Tibial artery (tissue), 4 donors: ENCODE measurements at places on chromosomes 7 and 10.
A peak's percentile ranks its signal among the peaks of the same experiment; 100 is the strongest.

DNA sequence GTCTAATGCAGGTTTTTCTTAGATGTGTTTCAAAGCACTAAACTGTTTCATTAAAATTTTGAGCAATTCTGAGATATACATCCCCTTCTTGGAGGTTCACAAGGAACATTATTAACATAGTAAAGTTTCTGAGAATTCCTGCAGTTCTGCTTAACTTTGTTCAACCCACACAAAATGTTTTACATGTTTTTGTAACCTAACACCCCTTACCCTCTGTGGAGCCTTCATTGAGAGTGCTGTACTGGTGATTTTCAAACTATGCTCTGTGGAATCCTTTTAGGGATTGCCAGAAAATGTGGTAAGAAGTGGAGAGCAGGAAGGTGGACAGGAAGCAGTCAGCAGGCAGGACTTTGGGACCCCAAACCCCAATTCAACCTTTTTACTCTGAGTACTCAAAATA lies 53.6 kb upstream of the ABCB5 start:
- no peak for DNase-seq

GRCh38 chr7:29194594-29195427 lies at the start of gene CHN2:
TSS of gene CHN2 (plus strand) at chr7:29194775.
- no peak for DNase-seq

- DNase-seq: no peak
These were observed 3.2 kb upstream of the BLOC1S2 start for GRCh38 chr10:100289641-100290040.

DNA sequence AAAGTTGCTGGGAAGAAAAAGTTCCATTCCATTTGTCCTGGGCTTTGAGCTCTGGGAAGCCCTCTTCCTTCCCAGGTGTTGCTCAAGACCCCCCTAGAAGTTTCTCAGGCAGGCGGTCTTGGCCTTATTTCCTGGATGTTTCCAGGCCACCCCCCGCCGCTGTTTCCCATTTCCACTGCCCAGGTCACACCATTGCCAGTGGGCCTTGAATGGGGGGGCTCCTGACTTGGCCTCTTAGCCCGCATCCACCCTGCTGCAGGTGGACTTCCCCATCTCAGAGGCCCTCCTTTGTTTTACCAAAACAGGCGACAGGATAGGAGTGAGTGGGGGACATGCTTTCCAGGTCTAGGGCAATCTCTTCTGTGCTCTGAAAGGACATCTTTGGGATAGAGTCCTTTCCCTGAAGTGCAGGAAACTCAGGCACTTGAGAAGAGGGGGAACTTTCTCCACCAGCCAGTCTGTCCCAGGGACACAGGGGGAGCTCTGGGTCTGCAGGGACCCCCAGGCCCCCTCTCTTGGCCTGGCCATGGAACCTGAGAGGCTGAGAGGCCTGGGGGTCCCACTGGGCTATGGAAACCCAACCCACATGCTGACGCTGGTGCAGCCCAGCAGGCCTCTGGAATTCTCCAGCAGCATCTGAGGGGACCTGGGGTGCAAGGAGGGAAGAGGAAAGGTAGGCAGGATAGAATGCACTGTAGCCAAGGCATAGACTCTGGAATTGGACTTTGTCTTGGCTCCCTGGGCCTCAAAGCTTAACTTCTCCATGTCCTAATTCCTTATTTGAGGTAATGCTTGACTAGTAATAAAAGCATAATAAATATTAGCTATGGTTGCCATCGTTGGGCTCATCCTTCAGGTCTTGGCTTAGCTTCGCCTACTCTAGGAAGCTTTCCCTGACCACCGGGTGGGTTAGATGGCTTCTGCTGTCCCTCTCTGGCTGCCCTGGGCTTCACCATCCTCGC lies 17.6 kb downstream of the NEURL1 start:
- no peak for DNase-seq

- peak; percentile 68 for DNase-seq
These were observed 60.2 kb downstream of the MAD1L1 start for GRCh38 chr7:2172311-2173188.

- no peak for DNase-seq
These were observed 79.8 kb upstream of the PPIF start for GRCh38 chr10:79267499-79267898.

GRCh38 chr7:35754741-35755140 lies 46.1 kb upstream of the SEPTIN7 start:
- no peak for DNase-seq

GRCh38 chr7:158014976-158015375 lies 572.6 kb downstream of the PTPRN2 start:
- DNase-seq: no peak

GRCh38 chr7:122298131-122298530 lies 6.4 kb downstream of the FEZF1 start:
- no peak for DNase-seq

DNA sequence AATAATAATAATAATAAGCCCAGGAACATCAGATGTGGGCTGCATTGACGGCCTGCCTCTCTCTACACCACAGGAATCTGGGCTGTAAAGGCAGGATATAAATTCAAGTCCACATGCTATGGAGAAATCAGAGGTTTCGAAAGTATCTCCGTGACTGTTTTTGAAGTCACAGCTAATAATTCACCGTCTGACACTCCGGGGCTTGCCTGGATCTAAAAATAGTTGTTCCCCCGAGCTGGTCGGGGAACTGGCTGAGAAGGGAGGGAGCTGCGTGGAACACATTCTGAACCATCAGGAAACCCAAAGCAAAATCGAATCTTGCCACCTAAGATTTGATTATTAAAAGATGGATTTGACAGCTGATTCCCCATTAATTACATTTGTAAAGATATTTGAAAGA lies 35.4 kb downstream of the KLF6 start:
- no peak for DNase-seq

- no peak for DNase-seq
These were observed 335.2 kb upstream of the C7orf33 start for GRCh38 chr7:148255333-148255732.

- peak; percentile 84 for DNase-seq
These were observed 66.6 kb upstream of the IGFBP3 start for GRCh38 chr7:45987521-45988290.

DNA sequence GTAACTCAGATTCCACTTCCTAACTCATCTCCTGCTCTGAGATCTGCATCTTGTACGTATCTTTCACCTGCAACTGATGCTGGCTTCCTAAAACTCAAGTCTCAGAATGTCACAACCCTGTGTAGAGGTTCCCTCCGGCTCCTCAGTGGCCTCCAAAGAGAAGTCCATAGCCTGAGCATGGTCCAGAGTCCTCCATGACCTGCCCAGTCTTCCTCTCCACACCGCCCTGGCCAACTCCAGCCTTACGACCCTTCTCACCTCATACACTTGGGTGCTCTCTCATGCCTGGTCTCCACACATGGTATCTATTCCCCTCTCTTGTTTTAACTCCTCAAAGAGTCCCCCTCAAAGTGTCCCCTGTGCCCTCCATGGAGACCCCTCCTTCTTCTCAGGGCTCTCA lies 41.9 kb downstream of the RAMP3 start:
- DNase-seq: no peak

- no peak for DNase-seq
These were observed 199.5 kb upstream of the TMEM196 start for GRCh38 chr7:19972876-19973275.

GRCh38 chr10:69663369-69663947 lies 33.4 kb downstream of the FAM241B start:
- no peak for DNase-seq

- DNase-seq: no peak
These were observed 34.4 kb downstream of the FHIP2A start for GRCh38 chr10:114855776-114856543.

GRCh38 chr7:66330961-66331360 lies 125.8 kb downstream of the TPST1 start:
- DNase-seq: peak; percentile 65

DNA sequence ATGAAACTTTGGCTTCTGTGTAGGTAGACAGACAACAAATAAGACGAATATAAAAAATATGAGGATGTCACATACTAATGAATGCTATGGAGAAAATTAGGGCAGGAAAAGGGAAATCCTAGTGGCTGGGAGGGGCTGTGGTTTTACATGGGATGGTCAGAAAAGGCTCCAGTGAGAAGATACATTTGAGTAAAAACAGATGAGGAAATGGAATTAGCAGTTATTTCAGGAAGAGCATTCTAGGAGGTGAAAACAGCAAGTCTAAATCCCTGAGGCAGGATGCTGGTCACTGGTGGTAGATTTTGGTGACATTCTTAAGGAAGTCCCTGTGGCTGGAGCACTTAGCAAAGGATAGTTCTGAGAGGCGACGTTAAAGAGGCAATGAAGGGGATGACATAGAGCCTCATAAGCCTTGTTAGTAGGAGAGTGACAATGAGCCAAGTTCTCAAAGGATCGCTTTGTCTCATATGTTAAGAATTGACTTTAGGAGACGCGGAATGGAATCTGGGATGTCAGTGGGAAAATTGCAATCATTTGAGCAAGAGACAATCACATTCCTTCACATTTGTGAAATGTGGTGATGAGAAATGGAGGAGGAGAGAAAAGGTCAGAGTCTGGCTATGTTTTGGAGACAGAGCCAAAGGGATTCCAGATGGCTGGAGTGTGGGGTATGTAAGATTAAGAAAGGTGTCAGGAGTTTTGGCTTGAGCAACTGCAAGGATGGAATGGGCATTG lies 384.7 kb upstream of the FZD8 start:
- no peak for DNase-seq

DNA sequence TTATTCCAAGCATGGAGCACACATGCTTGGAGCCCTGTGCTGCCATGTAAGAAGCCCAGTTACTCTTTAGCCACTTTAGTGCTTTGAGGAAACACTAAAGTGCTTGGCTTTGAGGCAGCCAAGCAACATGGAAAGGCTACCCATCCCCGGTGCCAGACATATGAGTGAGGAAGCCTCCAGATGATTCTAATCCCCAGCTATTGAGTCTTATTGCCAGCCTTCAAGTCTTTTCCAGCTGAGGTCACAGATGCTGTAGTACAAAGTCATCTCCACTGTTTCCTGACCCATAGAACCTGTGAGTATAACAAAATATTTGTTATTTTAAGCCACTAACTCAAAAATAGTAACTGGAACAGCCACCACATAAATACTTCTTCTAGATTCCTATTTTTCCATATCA lies 91.4 kb upstream of the CYP26C1 start:
- no peak for DNase-seq

DNA sequence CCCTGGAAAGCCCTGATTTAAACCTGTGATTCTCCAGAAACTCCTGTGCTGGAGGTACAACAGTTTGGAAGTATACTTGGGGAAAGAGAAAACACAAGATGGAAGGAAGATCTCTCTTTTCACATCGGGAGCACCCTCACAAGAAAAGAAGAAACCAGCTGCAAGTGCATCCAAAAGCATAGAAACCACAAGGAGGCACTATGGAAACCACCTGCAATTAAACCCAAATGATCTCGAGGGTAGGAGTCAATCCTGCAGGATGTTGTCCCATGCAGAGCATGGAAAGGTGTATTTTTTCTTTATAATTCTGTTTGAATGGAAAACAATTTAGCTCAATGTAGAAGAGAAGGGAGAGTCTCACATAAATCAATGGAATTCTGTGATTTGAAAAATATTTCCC lies 210.5 kb downstream of the TWIST1 start:
- no peak for DNase-seq

DNA sequence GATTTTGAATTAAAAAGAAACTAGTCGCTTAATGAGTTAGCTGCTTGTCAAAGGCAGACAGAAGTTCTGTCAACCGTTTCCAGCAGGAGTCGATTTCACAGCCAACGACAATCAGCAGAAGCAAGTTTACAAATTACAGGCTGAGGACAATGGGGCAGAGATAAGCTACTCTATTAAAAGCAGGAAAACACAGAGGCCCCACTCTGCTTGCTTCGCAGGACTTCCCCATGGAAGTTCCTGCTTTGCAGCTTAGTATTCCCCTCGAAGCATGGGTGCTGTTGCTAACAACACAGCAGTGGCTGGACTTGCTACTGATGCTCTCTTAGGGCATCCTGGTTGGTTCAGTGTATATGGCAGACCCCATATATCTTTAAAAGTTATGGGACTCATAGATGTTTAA lies 50.8 kb upstream of the KLF6 start:
- DNase-seq: no peak
